CD4-positive, alpha-beta T cell treated with Interleukin-6 for 4 hours (primary cell): ENCODE measurements at places on chromosomes 5 and 9.

GRCh38 chr9:37430841-37431597 lies 8.5 kb downstream of the GRHPR start:
- DNase-seq = no peak

GRCh38 chr5:78651468-78651867 lies 2.9 kb upstream of the LHFPL2 start:
- no peak for DNase-seq

DNA sequence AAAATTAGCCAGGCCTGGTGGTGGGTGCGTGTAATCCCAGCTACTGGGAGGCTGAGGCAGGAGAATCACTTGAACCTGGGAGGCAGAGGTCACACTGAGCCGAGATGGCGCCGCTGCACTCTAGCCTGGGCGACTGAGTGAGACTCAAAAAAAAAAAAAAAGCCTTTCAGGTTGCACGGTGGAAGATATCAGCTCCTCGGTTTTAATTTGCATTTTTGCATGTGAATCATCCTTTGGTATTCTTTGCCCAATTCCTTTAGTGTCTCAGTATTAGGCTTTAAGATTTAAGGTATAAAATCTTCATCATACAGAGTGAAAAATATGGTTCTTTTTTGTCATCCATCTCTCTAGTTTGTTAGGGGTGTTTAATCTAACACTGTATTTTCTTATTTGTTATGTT lies 173.6 kb upstream of the S1PR3 start:
- DNase-seq = no peak

GRCh38 chr9:111969622-111970021 lies 73.0 kb downstream of the UGCG start:
- no peak for DNase-seq

DNA sequence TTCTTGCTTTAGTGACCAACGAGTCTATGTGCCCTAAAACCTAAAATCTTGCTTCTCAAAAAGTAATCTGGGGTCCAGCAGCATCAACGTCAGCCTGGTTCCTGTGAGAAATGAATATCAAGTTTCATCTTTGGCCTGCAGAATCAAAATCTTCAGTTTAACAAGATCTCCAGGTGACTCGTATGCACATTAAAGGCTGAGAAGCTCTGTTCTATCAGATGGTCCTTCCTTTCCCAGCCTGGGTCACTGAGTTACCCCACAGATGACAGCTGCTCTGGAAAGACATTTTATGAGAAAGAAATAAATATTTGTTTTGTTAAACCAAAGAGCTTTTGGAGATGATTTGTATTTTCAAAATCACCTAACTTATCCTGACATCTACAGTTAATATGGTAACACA lies 75.8 kb downstream of the ADAMTSL1 start:
- no peak for DNase-seq

DNA sequence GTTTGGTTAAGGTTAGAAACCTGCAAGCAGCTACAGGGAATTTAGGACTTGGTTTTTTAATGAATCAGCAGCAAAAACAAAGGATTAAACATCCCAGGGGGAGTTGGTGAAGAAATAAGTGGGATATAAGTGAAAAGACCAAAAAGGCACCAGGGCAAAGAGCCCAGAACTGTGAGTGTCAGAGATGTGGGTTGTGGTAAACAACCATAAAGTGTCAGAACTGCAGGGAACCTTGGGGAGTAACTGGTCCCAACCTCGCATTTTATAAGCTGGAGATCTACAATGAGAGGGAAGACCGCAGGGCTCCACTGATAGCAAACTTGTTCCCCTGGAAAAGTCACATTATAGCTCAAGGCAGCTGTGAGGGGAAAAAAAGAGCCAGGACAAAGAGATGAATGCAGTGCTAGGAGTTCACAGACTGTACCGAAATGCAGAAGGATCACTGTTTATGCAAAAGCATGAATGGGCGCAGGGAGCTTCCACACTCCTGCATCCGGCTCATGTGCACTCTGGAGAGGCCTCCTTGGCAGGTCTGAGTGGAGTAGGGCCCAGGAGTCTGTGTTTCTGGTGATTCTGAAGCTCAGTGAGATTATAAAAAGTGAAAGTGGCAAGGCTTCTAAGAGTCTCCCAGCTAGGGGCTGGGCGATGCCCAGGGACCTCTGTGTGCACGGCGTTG lies 156.3 kb downstream of the GOLPH3 start:
- DNase-seq = no peak

DNA sequence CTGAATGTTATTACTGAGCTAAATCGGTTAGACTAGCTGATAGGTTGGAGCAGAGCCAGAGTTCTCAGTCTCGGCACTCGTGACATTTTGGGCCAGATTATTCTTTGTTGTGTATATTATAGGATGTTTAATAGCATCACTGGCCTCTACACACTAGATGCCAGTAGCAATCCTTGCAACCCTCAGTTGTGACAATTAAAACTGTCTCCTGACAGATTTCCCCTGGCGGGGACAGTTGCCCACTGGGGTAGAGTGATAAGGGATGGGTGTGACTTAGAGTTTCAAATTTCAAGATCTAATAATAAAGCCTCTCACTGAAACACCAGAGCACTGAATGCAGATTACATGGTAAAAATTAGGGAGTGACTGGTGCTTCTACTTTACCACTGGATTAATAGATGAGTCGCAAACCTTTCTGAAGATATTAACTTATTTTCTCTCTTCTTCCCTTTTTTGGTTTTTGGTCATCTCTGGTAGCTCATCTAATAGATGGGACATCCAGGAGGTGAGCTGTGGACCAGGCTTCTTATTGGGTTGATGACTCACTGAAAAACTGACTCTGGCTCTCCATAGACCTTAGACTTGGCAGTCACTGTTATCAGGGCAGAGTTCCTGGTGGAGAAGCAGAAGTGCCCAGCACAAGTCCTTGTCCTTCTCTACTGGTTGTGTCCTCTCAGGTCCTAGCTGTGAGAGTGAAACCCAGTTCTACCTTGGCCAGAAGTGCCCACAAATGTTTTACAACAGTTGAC lies 150.3 kb downstream of the UNC13B start:
- no peak for DNase-seq

DNA sequence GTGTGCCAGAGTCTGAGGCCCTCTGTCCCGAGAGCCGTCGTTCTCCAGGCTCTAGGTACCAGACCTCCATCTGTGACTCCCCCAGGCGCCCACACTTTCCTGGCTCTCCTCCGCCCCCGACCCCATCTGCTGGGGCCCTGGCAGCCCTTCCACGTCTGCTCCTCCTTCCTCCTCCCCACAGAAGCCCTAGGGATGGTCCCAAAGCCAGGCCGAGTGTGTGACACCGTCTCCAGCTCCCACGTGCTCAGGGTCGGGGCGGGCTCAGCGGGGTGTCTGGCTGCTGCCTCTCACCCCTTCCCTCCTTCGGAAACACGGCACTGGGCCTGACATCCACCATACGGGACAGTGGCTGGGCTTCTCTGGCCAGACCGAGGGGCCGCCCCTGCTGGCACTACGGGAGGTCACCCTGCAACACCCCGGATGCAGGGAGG lies 20.5 kb upstream of the SLC6A19 start:
- DNase-seq = no peak

GRCh38 chr9:89254773-89255125 lies 56.2 kb upstream of the CKS2 start:
- no peak for DNase-seq

- no peak for DNase-seq
These were observed 3.3 kb downstream of the ENHO start for GRCh38 chr9:34519321-34520020.

DNA sequence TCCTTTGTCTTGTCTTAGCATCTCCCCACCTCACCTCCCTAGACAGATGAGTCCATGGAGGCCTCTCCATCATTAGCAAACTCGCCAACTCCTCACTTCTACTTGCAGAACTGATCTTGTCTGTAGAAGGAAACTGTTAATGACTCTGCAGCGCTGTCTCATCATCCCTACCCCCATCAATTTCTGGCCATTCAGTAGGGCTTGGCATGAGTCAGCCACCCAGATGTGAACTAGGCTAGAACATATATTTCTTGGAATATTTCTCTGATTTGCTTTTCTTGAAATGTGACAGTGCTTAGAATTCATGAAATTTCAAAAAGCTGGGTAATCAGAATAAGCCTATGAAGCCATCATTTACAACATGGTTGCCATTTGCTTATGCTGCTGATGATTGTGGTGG lies 1125.0 kb upstream of the DMAC1 start:
- no peak for DNase-seq

- peak; percentile 63 for DNase-seq
These were observed 42.2 kb upstream of the FSD1L start for GRCh38 chr9:105405514-105406131.
